Mesothelial cell of epicardium (in vitro differentiated cells): ENCODE measurements at places on chromosomes 4 and X.

- no peak for DNase-seq
- no peak overlapping the region for H3K4me3 ChIP-seq
- peaks cover 24% of the 10 kb centered on the region for H3K27me3 ChIP-seq
- H3K36me3 ChIP-seq: no peaks in the 10 kb centered on the region
Observed at GRCh38 chr4:23348789-23349498, 540.9 kb downstream of the PPARGC1A start.

DNA sequence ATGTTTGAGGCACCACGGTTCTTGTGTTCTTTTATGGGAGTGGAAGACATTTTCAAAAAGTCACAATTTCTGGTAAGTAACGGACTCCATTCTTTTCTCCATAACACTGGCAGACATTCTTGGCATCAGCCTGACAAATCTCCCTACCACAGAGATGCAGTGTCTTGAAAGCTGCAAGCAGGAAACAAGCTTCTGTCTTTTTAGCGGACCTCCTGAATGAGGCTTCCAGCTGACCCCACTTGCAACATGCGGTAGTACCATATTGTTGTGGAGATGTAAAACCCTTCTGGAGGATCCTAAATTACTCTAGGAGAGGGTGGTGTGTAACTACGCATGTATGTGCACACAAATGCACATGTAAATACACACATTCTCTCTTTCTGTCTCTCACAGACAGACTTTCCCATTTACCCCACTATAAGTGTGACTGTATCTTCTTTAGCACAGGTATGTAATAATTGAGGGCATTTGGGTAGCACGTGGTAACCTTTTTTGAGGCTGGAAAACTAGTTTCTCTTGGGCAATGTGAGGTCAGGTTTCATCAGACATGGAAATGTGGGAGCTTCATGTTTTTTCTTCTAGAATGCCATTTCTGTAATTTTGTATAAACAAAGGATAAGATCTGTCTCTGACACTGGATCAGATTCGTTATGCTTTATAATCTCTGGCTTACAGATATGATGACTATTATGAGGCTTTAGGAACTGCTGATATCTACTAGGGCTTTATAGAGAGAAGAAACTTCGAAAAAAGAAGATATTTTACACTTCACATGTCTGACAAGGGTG lies 130.1 kb downstream of the MGST2 start:
- DNase-seq: no peak
- H3K36me3 ChIP-seq: no peaks in the 10 kb centered on the region
- peak overlapping the region; percentile 41 for H3K27ac ChIP-seq
- H3K4me3 ChIP-seq: no peak overlapping the region
- peaks cover 77% of the 10 kb centered on the region for H3K4me1 ChIP-seq
- H3K27me3 ChIP-seq: no peaks in the 10 kb centered on the region

DNA sequence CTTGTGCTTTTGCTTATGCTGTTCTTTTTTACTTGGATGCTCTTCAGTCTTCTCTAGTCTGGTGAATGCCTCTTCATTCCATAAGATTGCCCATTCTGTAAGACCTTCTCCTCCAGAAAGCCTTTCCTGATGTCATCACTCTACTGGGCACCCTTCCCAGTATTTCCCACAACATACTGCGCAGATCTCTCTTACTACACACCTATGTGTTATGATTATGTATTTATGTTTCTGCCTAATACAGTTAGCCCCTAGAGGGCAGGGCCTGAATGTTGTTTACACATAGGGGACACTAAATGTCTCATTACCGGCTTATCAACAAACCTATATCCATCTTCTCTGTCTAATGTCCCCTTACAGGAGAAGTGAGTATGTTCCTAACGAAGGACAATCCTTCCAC lies 21.1 kb downstream of the AIFM1 start:
- H3K27me3 ChIP-seq: no peaks in the 10 kb centered on the region
- no peak overlapping the region for H3K4me3 ChIP-seq
- peaks cover 29% of the 10 kb centered on the region for H3K36me3 ChIP-seq

DNA sequence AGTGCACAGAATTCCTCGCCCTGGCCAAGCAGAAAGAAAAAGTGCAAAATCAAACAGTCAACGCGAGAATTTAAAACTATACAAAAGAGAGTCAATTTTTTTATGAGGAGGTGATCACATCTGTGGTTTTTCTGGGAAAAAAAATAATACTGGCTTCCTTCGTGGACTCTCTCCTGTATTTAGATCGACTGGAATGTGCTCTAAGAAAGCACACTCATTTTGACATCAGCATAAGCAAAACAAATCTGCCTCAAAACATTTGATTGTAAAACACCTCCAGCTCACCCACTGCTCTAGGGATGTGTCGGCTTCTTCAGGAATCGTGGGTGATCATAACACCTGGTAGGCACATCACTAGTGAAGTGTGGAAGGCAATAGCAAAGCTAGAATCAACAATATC lies 417.4 kb upstream of the FAT1 start:
- no peaks in the 10 kb centered on the region for H3K36me3 ChIP-seq
- no peak overlapping the region for H3K27ac ChIP-seq
- H3K4me1 ChIP-seq: peaks cover 18% of the 10 kb centered on the region
- DNase-seq: no peak
- no peak overlapping the region for H3K4me3 ChIP-seq

GRCh38 chr4:142378179-142378578 lies 467.9 kb downstream of the INPP4B start:
- no peaks in the 10 kb centered on the region for H3K27me3 ChIP-seq
- H3K4me1 ChIP-seq: peaks cover 51% of the 10 kb centered on the region
- H3K27ac ChIP-seq: peak overlapping the region; percentile 75
- H3K36me3 ChIP-seq: no peaks in the 10 kb centered on the region

DNA sequence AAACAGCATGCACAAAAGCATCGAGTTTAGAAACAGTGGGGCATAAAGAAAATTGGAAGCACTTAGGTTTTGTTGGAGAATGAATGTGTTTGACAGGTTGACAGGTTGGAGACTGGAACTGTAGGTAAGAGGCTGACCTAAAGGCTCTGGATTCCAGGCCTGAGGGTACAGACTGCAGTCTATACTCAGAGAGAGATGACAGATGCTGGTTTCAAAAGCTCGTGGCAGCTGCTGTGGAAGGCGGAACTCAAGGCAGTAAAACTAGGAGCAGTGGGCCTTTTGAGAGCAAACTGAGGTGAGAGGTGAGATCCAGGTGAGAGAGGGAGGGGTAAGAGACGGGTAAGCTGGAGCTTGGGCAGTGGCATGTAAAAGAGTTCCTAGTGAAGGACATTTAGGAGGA lies 415.2 kb downstream of the TRIML1 start:
- H3K27me3 ChIP-seq: no peaks in the 10 kb centered on the region
- H3K27ac ChIP-seq: peak overlapping the region; percentile 6
- H3K36me3 ChIP-seq: no peaks in the 10 kb centered on the region
- DNase-seq: no peak
- peaks cover 27% of the 10 kb centered on the region for H3K4me1 ChIP-seq

GRCh38 chr4:110184140-110184790 lies 14.2 kb downstream of the ELOVL6 start:
- no peak for DNase-seq
- no peak overlapping the region for H3K4me3 ChIP-seq
- peaks cover 26% of the 10 kb centered on the region for H3K4me1 ChIP-seq
- H3K27ac ChIP-seq: no peak overlapping the region
- peaks cover 5% of the 10 kb centered on the region for H3K36me3 ChIP-seq

DNA sequence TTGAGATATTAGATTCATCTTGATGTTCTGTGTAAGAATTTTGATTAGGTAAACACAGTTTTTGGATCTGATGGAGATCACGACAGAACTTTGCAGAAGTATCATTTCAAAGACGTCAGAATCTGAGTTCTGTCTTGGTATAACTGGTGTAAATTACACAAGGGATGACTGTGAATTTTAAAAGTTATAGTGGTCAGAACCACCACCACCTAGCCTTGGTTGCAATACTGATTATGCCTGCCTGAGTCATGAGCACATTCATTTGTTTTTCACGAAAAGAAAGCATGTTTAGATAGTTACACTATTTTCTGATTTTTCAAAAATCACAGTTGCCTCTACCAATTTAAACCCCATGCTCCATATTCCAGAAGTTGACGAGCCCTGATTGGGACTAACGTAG lies 54.8 kb downstream of the ZFX start:
- H3K36me3 ChIP-seq: peaks cover 17% of the 10 kb centered on the region
- H3K4me3 ChIP-seq: no peak overlapping the region
- H3K4me1 ChIP-seq: peaks cover 17% of the 10 kb centered on the region
- peak overlapping the region; percentile 33 for H3K27ac ChIP-seq

DNA sequence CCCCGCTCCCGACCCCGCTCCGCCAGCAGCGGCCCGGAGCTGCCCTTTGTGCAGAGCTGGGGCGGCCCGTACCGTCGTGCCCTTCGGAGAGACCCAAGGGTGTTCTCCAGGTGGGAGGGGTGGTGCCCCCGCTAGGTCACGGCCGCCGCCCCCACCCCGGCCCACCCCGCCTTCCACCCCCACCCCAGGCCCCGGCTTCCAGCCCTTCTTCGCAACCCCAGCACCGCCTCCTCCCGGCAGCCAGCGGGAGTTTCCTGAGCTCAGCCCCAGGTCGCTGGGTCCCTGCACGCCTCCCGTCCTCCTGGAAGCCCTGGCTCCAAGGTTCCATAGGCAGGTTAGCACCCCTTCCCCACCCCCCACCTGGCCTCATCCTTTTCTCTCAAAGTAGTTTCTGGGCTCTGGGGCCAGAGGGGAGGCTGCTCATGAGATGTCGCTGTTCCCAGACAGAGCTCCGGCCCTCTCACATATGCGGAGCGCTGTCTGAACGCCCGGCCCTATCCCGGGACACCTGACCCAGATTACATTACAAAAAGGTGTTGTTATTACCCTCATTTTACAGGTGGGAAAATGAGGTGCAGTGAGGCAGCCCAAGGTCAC lies 25.2 kb upstream of the FGFR3 start:
- no peaks in the 10 kb centered on the region for H3K27me3 ChIP-seq
- H3K4me1 ChIP-seq: peaks cover 38% of the 10 kb centered on the region
- H3K27ac ChIP-seq: no peak overlapping the region
- DNase-seq: no peak
- H3K36me3 ChIP-seq: no peaks in the 10 kb centered on the region
- peak overlapping the region; percentile 76 for H3K4me3 ChIP-seq

- no peaks in the 10 kb centered on the region for H3K27me3 ChIP-seq
- no peaks in the 10 kb centered on the region for H3K36me3 ChIP-seq
- H3K27ac ChIP-seq: no peak overlapping the region
- DNase-seq: no peak
Observed at GRCh38 chr4:119184128-119184527, 28.4 kb upstream of the USP53 start.

DNA sequence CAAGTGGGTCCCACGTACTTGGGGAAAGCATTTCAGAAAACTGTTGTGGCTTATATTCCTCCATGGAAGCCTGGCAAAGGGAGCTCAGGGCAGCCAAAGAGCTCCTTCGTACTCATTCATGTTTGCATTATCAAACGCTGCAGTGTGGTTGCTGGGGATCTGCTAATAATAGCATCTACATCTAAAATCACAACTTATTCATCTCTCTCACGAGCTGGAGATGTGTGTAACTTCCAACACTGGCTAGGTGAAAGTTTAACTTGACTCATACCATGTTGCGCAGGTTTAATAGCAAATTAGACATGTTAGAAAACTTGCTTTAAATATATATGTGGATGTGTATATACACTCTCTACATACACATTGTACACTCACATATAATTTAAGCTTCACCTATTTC lies 415.1 kb downstream of the AFF2 start:
- H3K4me1 ChIP-seq: peaks cover 4% of the 10 kb centered on the region
- no peaks in the 10 kb centered on the region for H3K27me3 ChIP-seq
- no peak overlapping the region for H3K4me3 ChIP-seq
- H3K27ac ChIP-seq: no peak overlapping the region

- no peak overlapping the region for H3K4me3 ChIP-seq
- peaks cover 2% of the 10 kb centered on the region for H3K36me3 ChIP-seq
Observed at GRCh38 chr4:20462426-20463175, 210.9 kb downstream of the SLIT2 start.

DNA sequence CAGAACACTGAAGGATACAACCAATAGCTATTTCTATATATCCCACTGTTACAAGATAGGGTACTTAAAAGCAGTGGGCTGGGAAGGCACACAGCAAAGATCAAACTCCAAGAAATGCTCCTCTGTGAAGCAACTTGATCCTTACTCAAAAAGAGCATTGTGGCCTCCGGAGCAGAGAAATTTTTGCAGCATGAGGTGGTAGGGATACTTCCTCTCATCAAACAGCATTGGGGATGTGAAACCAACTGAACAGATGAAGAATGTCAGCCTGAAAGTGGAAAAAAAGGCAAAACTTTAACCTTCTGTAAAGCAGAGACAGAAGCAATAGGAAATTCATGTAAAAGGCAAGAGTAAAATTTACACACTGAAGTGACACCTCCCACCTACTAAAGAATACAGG lies 92.2 kb downstream of the HUWE1 start:
- no peak overlapping the region for H3K27ac ChIP-seq
- H3K36me3 ChIP-seq: peaks cover 30% of the 10 kb centered on the region
- DNase-seq: no peak

DNA sequence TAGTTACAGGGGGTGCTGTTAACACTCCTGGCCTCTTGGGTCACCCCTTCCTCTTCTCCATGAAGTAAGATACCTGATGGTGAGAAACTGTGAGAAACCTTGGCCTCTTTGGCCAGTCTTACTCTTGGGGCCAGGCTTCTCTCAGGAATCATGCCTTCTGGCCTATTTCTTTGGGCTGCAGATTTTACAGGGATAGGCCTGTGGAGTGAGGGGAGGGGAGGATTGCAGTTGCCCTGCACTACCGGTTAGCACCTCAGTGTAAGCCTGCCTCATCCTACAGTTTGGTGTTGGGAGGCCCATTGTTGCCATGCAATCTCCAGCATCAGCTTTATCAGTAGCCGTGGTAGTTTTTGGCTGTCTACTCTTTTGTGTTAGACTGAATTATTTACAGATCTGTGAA lies 7.6 kb upstream of the PGRMC2 start:
- H3K36me3 ChIP-seq: peaks cover 1% of the 10 kb centered on the region
- H3K27ac ChIP-seq: no peak overlapping the region
- DNase-seq: no peak
- H3K27me3 ChIP-seq: no peaks in the 10 kb centered on the region
- no peak overlapping the region for H3K4me3 ChIP-seq

- DNase-seq: no peak
- H3K4me3 ChIP-seq: no peak overlapping the region
- H3K36me3 ChIP-seq: peaks cover 21% of the 10 kb centered on the region
- no peaks in the 10 kb centered on the region for H3K4me1 ChIP-seq
- no peak overlapping the region for H3K27ac ChIP-seq
Observed at GRCh38 chr4:73281982-73282381, 23.4 kb upstream of the ANKRD17 start.

GRCh38 chrX:8748855-8749254 lies 16.9 kb upstream of the ANOS1 start:
- DNase-seq: no peak
- H3K4me1 ChIP-seq: no peaks in the 10 kb centered on the region
- no peaks in the 10 kb centered on the region for H3K36me3 ChIP-seq
- peaks cover 26% of the 10 kb centered on the region for H3K27me3 ChIP-seq

DNA sequence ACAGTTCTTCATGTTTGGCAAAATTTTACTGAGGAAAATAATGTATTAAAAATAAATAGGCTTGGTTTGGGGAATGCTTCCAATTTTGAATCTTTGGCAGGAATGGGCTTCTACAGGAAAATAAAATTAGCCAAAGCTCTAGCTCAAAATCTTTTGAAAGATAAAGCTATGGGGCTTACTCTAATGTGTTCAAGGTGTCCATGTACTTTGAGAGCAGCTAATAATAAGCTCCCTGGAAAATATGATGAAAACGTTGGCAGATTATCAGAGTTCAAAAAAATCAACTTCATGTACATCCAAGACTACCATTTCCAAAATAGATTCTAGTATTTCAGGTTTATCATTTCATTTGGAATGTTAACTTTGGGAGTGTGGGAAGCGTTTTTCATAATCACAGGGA lies 158.4 kb downstream of the EMCN start:
- no peak for DNase-seq
- no peak overlapping the region for H3K4me3 ChIP-seq
- no peaks in the 10 kb centered on the region for H3K27me3 ChIP-seq
- H3K27ac ChIP-seq: no peak overlapping the region
- H3K36me3 ChIP-seq: peaks cover 2% of the 10 kb centered on the region
- H3K4me1 ChIP-seq: no peaks in the 10 kb centered on the region
